ENCODE measurements at places on chromosomes 3 and 15. TPM values are rescaled to one million over a fixed set of nuclear protein-coding genes. Genes with fewer than 3 reads are reported as not detected.

ACTC1 gene
- not detected for total RNA-seq

SLC2A2 gene
- not detected for total RNA-seq

CAPN7 gene
- 29.5 TPM for total RNA-seq

PRR23B gene
- total RNA-seq: not detected

CPA3 gene
- total RNA-seq: not detected

SCN11A gene
- not detected for total RNA-seq

TGM5 gene
- 0.31 TPM for total RNA-seq

CD47 gene
- total RNA-seq: 136 TPM

ARGFX gene
- not detected for total RNA-seq

P2RY1 gene
- total RNA-seq: 0.44 TPM

- DNase-seq: no peak
These were observed 300.8 kb downstream of the ZBTB20 start for GRCh38 chr3:114846252-114846651.

DNA sequence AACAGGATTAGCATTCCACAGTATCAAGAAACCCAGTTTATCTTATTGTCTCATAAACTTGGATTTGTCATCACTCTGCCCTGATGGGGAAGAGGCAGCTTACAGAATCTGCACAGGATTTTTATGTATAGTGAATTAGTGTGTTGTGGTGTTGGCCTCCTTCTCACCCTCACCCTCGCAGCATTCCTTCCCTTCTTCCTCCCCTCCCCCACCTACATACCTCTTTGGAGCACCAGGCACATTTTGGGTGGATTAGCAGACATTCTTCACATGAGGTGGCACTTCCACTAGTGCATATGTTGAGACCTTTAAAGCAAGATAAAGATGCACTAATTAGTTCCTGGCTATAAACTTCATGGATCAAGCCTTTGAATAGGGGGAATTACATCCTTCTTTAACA, 13.9 kb downstream of the ITGB5 start:
- no peak for DNase-seq

DNA sequence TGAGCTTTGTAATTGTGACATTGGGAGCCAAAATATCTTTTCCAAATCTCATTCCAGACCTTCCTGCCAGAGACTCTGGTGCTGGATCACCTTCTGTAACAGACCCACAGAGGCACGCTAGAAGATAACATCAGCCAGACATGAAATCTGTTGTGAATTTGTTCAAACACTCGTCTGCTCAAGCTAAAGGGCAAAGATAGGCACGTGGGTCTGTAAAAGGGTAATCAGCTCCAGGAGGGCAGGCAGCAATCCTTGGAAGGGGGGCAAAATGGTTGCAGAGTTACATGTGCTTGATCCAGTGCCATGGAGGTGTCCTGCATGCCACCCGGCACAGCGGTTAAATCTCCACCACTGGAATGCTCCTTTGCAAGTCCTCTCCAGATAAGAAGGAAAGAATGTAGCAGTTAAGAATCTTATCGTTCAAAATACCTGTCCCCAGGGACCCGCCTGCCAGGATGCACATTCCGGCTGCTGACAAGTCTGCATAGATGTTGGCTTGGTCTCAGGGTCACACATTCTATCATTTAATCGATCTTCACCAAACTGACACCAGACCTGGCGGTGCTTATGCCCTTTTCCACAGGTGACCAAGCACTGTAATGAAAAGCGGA, 74.8 kb downstream of the ADAMTS9 start:
- DNase-seq: no peak

DNA sequence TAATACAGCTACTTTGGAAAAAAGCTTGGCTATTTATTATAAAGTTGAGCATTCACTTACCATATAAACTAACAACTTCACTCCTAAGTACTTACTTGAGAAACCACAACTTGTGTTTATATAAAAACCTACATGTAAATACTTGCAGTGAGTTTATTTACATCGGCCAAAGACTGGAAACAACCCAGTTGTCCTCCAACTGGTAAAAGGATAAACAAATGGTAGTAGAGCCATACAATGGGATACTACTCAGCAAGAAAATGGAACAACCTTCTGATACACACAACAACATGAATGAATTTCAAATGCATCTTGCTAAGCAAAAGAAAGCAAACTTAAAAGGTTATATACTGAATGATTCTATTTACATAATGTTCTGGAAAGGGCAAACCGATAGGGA, 63.7 kb downstream of the SLC7A14 start:
- no peak for DNase-seq

- no peak for DNase-seq
These were observed 617.7 kb upstream of the NR2F2 start for GRCh38 chr15:95712785-95713184.

DNA sequence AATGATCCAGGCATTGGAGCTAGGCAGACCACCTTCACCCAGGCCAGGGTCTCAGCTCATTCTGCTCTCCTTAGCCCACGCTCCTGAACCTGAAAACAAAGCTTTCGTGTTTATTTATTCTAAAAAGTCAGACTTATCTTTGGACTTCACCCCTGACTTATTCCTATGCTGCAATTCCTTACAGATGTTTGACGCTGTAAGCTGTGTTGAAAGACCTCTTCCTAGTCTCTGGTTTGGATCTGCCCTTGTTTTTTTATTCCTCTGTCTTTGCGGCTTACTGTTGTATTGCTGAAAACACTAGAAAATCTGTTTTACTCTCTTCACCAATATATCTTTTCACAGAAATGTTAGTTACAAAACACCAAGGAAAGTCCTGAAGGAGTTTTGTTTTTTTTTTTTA, 40.5 kb upstream of the LDHAL6B start:
- DNase-seq: no peak

DNA sequence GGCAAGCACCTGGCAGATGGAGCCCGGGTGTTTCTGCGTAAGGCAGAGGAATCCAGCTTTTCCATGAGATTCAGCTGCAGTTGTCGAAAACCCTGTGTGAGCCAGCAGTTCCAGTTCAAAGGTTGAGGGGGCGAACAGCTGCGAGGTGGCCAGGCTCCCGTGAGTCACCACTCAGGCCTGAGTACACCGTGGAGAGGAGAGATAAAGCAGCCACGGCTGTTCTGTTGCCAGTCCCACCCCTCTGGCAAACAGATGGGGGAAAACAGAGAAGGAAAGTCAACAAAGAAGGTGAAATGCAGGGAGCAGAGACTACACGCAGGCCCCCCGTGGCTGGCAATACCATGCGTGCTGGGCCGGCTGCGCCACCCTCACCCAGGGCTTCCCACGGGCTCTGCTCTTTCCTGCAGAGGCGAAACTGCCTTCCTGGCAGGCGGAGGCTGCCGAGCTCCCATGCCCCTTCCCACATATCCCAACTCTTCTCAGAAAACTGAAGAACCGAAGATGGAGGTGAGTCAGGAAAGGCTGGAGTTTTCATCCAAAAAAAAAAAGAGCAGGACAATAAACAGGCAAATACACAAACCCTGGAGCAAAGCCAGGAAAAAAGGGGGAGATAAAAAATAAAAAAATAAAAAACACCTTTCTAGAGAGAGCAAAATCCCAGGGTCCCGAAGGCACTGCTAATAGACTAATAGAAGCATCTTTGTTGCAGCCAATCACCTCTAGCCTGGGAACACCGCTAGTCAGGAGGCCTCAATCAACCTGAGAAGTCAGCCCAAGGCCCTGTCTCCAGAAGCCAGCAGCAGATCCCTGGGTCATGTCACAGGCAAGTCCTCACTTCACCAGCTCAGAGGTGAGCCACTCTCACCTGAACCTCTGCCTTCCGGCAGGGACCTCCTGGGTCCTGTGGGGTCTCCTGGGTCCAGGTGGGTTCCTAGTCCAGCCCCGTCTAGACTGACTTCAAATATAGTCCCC, 37.7 kb downstream of the FAM174B start:
- DNase-seq: no peak

DNA sequence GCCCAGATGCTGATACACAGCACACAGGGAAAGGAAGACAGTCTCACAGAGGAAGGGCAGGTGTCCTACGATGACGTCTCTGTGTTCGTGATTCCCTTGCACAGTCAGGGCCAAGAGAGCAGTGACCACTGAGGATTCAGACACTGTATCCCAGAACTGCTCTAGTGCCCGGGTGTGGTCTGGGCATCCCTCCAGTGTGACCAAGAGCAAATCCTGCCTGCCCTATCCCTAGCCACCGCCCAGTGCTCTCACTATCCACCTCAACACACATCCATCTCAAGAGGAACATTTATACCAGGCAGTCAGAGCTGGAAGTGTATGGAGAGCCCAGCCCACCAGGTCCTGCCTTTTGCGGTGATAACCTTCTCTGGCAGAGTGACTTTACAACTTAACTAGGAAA, 4.1 kb downstream of the PPM1M start:
- DNase-seq: no peak

DNA sequence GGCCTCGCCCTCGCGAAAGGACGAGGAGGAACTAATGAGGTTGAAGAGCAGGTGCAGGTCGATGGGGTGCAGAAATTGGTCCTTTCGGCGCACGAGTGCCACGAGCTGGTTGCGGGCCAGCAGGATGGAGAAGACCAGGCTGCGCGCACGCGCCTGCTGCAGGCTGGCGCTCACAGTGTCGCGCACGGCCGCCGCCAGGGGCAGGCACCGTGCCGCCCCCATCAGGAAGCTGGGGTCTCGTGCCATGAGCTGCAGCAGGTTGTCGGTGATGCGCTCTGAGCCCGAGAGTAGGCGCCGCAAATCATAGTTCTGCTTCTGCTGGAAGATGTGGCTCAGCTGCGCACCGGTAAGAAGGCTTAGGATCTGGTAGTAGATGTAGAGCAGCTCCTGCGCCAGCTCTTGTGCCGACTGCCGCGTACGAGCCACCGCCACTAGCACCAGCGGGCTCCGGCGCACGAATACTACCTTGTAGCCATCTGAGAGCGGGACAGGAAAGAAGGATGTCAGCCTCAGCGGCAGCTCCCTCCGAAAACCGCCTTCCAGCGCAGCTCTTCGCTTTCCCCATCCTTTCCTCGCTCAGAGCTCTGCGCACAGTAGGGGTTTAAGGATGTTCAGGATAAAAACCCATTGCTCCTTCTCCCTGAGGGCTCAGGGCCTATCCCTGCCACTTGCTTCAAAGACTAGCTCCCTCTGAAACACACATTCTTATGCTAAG, 6.9 kb upstream of the MST1R start:
- no peak for DNase-seq

DNA sequence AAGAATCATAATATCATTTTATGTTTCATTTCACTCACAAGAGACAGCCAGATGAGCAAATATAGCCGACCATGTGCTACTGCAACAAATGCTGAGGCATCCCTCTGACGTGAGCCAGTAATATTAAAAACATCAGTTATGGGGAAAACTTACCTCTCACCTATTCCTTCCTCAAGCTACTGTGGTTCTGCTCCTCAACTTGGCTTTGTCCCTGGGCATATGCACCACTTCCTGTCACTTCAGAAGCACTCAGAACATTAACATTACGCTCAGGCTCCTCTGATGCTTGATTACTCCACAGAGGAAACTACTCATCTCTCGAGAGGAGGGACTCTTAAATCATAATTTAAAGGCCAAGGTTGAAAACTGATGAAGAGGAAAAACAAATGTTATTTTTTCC, 457.0 kb upstream of the ALCAM start:
- no peak for DNase-seq

GRCh38 chr3:58719684-58720083, 53.1 kb upstream of the FAM3D start:
- no peak for DNase-seq

GRCh38 chr3:96584066-96584465, 230.3 kb upstream of the EPHA6 start:
- DNase-seq: no peak

DNA sequence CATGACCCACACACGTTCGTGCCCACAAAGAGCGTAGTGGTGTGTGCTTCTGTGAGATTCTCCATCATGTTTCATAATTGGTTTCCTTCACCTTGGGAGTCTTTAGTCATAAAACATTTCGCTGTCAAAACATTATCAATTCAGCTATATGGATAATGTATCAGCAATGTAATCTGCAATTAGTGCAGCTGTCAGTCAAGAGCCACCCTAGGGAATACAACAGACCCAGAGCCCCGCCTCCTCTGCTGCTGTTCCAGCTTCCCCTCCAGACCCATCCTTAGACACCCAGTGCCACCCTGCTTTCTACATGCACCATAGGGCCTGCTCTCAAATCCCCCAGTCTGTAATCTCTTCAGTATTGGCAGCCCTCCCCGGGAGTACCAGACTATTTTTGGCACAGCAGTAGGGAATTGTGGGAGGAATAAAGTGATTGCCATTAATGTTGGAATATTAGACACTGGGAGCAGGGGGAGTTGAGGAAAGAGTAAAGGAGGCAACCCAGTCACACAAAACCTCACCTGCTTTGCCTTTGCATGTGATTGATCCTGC, 31.5 kb upstream of the C3orf80 start:
- DNase-seq: no peak

GRCh38 chr3:24810881-24811280, 316.2 kb upstream of the THRB start:
- no peak for DNase-seq

GRCh38 chr15:91803260-91803659, 50.2 kb upstream of the SLCO3A1 start:
- no peak for DNase-seq

DNA sequence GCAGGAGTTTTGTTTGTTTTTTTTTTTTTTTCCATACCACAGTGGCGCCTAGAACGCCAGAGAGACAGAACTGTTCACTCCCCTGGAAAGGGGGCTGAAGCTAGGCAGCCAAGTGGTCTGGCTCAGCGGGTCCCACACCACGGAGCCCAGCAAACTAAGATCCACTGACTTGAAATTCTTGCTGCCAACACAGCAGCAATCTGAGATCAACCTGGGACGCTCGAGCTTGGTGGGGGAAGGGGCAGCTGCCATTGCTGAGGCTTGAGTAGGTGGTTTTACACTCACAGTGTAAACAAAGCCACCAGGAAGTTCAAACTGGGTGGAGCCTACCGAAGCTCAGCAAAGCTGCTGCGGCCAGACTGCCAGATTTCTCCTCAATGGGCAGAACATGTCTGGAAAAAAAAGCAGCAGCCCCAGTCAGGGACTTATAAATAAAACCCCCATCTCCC, 29.8 kb downstream of the SPICE1 start:
- DNase-seq: peak; percentile 38

DNA sequence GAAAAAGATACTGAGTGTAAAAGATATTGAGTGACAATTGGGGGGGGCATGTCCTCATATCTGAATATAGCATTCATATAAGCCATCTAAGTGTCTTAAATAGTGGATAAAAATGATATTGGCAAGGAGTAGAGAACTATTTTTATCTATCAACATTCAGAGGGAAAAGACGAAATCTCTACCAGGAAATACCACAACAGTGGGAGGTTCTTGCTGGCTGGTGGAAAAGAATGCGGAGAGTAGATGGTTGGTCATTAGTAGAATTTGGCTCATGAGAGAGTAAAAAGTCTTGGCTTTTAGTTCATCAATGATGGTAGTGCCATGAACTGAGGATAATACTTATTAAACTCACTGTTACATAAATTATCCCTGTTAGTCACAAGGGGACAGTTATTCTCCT, 4.8 kb upstream of the TCF12 start:
- no peak for DNase-seq

- DNase-seq: peak; percentile 95
These were observed 152.9 kb downstream of the TPRG1 start for GRCh38 chr3:189324538-189325138.

DNA sequence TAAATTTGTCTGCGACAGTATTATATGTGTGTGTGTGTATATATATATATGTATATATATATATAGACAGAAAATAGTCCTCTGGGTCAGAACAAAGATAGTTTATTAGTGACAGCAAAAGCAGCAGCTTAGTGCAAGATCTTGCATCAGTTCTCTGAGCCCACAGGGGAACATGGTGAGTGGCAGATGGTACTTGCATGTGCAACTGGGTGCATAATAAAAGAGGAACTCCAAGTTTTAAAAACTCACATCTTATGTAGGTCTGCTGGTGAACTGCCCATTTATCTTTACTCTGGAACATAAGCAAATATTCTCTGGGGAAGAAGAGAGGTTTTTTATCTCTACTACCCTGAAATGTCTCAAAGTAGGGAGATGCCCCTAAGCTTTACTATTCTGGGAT, 276.4 kb downstream of the POLQ start:
- DNase-seq: no peak
